ENCODE measurements at places on chromosomes 12 and 14.

DNA sequence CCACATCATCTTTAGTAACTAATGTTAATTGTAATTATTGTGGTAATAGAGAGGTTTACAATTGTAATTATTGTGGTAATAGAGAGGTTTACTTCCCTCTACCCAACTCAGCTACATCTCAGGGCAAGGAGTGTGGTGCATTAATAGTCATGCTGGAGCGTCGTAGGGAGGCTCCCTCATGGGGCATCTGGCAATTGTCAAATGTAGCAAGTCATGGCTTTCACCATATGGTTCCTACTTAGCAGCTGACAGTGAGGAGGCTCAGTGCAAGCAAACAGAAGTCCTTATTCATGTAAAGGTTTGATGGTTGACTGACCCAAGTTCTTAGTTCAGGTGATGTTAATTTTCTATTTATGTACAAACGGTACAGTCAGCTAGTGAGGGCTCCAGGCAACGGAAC is 1012.0 kb downstream of the FLRT2 start:
- DNase-seq = no peak

DNA sequence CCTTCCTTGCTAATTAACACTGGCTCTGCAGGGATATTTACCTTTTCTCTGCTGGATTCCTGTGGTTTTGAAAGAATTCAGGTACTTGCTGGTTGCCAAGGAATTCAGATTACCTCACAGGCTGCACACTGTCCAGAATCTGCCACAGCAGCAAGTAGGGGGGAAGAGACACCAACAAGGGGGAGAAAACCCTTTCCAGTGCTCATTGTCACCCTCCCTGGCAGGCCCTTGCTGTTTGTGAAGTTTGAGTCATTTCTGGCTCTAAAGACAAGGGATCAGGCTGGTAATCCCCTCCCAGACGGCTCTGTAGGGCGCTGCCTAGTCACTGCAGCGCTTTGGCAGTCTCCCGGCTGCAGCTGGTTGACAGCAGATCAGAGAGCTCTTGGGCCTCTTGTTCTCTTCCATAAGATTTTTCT is 50.8 kb downstream of the TTLL5 start:
- DNase-seq = no peak

DNA sequence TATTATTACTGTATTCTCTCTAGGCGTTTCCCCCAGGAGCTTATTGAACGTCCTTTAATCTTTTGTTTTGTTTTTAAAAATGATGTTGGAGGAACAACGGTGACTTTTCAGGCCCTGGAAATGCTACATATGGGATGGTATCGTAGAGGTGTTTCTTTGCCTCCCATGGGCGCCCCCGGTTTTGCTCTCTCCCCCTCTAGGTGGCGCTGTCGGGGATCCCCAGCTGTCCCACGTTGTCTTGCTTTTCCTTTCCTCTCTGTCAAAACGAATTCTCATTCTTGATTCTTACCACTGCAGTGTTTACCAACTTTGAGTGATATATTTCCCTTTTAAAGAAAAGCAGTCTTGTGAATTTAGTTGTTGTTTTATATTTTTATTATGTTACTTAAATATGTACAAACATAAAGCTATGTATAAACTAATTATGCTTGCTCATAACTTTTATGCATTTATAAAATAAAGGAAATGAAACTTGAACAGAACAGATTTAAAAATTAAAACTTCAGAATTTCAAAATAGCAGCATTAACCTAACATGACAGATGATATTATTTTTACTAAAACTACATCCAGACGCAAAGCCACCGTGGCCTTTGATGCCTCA is 171.9 kb downstream of the RGS6 start:
- peak; percentile 7 for DNase-seq

DNA sequence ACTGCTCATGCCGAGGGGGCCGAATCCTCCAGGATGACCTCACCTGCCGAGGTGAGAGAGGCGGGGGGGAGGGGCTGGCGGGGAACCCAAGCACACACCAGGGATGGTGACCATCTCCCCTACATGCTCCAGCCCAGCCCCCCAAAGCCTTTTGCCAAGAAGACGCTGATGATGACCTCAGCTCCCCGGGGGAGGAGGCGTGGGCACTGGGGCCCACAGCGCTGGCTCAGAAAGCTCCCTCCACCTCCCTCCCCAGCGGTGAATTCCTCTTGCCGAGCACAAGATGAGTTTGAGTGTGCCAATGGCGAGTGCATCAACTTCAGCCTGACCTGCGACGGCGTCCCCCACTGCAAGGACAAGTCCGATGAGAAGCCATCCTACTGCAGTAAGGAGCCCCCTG is 23.7 kb upstream of the NXPH4 start:
- DNase-seq = no peak

DNA sequence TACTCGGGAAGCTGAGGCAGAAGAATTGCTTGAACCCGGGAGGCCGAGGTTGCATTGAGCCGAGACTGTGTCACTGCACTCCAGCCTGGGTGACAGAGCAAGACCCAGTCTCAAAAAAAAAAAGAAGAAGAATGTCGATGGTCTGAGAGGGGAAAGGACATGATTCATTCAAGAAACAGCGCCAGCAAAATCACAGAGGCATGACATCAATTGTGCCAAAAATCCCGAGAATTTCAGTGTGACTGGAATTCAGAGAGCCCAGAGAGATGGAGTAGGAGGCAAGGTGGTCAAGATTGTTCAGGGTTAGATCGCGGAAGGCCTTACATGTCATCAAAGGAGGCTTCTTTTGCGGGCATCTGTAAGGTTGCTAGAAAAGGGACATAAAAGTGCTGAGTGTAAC is 483.3 kb downstream of the VRK1 start:
- no peak for DNase-seq

- no peak for DNase-seq
Observed at GRCh38 chr14:46197856-46198255, 453.7 kb downstream of the RPL10L start.

DNA sequence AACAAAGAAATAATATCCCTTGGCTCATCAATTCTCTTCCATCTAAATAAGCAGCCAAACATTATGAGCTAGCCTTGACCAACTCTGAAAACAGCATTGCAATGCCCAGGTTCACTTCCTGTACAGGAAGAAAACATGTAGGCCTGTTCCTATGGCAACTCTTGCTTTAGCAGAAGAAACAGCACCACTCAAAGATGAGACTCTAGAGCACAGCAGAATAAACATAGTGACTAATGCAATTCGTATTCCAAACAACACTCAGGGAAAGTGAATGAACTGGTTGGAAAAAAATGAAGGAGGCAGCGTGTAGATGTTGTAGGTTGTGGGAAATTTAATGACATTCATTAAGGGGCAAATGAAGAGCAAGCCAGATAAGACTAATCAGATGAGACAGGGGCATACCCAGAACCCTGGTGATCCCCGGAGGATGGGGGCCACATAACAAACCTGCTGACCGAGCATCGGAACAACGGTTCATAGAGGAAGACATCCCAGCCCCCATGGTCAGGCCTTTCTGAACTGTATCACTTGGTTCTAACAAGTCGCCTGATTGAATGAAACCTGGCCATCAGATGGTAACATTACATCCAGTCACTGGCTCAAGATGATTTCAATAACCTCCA is 9.0 kb downstream of the ARHGDIB start:
- DNase-seq = peak; percentile 73

DNA sequence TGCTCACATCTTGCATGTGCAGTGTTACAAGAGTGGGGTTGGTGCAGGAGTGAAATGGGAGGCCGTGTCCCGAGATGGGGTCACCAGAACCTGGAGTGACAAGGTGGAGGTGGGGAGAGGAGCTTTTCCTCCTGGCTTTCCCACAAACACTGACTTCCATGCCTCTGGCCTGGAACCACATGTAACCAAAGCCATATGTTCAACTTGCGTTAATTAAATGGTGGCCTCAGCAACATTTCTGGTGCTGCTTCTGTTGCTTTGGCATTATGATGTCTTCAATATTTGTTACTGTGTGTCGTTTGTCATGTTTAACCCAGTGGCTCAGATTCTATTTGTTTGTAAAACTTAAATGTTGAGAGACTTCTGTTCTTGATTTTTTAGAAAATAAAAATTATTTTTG is 110.2 kb downstream of the VCPKMT start:
- no peak for DNase-seq

- DNase-seq = no peak
Observed at GRCh38 chr12:52751795-52752194, 25.4 kb downstream of the KRT76 start.

GRCh38 chr14:61280526-61281185 is 482 bp downstream of the TMEM30B start:
- DNase-seq = peak; percentile 81

GRCh38 chr14:90093942-90094595 is 32.3 kb downstream of the KCNK13 start:
- no peak for DNase-seq

GRCh38 chr14:55800156-55800785 is 220.3 kb downstream of the KTN1 start:
- DNase-seq = no peak

GRCh38 chr12:38110026-38110699 is 206.4 kb upstream of the ALG10B start:
- DNase-seq = no peak

DNA sequence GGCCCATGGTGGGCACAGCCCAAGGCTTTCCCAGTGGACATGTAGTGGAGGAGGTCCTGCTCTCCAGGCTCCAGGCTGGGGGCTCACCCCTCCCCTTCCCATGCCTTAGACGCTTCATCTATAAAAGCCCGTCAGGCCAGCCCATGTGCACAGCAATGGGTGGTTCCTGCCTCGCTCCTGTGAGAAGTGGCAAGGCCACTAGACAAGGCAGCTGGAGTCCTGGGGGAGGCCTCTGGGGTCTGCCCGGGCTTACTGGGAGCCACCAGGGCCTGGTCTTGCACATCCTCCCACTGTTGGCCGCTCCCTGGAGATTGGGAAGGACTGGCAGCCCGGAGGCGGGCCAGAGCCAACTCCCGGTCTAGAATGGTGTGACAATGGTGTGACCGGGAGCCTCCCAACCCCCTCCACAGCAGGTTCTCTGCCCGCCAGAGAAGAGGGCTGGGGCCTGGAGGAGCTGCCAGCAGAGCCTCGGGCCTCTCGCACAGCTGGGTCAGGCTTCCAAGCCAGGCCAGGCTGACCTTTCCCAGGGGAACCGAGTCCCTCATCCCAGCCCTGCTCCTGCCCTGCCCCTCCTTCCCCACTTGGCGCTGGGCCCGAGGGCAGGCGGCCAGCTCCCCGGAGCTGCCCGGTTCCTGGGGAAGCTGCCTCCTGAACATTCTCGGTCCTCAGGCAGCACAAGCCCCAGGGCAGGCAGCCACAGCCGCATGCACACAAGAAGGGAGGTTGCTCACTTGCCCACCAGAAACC is 97.9 kb downstream of the RFLNA start:
- DNase-seq = no peak

DNA sequence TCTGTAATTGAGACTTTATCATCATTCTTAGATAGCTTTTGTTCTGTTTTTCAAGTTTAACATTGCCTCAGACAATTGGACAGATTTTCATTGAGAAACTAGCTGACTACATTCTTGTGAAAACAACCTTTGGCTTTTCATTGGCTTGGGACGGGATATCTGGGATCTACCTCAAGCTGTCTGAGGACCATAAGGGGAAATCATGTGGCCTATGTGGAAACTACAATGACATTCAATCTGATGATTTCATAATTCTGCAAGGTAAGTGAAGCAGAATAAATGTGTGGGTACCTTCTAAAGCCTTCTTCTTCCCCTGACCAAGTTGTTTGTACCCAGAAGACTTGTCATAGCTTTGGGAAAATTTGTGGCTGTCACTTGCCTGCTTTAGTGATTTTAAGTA is 133.5 kb downstream of the OTOGL start:
- no peak for DNase-seq

- no peak for DNase-seq
Observed at GRCh38 chr12:30622509-30622908, 73.2 kb downstream of the IPO8 start.

GRCh38 chr12:8860165-8860961 is 37.9 kb downstream of the A2ML1 start:
- DNase-seq = peak; percentile 28

- DNase-seq = peak; percentile 63
Observed at GRCh38 chr12:67651132-67651695, 2.7 kb downstream of the DYRK2 start.

DNA sequence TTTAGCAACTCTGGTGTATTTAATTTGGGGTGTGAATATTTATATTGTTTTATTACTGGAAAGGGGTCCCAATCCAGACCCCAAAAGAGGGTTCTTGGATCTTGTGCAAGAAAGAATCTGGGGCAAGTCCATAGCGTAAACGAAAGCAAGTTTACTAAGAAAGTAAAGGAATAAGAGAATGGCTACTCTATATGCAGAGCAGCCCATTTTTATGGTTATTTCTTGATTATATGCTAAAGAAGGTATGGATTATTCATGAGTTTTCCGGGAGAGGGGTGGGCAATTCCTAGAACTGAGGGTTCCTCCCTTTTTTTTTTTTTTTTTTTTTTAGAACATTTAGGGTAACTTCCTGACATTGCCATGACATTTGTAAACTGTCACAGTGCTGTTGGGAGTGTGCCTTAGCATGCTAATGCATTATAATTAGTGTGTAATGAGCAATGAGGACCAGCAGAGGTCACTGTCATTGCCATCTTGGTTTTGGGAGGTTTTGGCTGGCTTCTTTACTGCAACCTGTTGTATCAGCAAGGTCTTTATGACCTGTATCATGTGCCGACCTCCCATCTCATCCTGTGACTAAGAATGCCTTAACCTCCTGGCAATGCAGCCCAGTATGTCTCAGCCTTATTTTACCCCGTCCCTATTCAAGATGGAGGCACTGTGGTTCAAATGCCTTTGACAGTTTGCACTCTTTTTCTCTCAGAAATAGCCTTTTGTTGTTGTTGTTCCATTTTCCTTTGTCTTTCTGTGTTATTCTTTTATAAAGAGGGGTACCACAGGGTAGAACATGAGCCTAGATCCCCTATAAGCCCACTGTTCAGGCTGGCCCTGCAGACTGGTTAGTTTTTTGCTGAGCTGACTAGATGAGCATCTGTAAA is 75.5 kb upstream of the DCD start:
- peak; percentile 48 for DNase-seq

DNA sequence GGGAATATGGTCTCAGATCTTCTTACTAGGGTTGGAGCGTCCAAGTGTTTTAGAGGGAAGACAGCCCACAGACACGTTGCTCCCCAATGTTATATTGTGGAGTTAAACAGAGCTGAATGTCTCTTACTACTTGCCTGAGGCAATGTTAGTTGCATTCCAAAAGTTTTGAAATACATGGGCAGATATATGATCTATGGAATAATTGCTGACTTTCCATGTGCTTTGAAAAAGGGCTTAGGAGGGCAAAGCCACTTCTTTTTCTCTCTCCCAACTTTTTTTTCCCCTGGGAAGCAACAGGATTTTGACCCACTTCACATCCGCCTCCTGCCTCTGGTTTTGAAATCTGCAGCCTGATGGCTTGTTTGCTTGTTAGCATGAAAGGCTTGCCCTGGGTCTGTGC is 33.7 kb upstream of the PAX9 start:
- no peak for DNase-seq
